ENCODE measurements at places on chromosomes 5 and 9. TPM values are rescaled to one million over a fixed set of nuclear protein-coding genes. Genes with fewer than 3 reads are reported as not detected.

- no peak for DNase-seq
- no peak overlapping the region for H3K27ac ChIP-seq
- H3K27me3 ChIP-seq = no peaks in the 10 kb centered on the region
- no peaks in the 10 kb centered on the region for H3K4me1 ChIP-seq
Observed at GRCh38 chr9:84971571-84971970, 302.0 kb downstream of the NTRK2 start.

GRCh38 chr9:116933251-116933650 is 246.1 kb downstream of the TRIM32 start:
- no peak overlapping the region for H3K4me3 ChIP-seq
- no peak for DNase-seq
- H3K36me3 ChIP-seq = no peaks in the 10 kb centered on the region
- H3K4me1 ChIP-seq = no peaks in the 10 kb centered on the region
- H3K27me3 ChIP-seq = no peaks in the 10 kb centered on the region

GRCh38 chr9:83410701-83411100 is 127.5 kb downstream of the FRMD3 start:
- H3K4me1 ChIP-seq = no peaks in the 10 kb centered on the region
- no peak for DNase-seq
- H3K36me3 ChIP-seq = no peaks in the 10 kb centered on the region
- H3K27ac ChIP-seq = no peak overlapping the region
- H3K27me3 ChIP-seq = no peaks in the 10 kb centered on the region

GRCh38 chr9:75910731-75911130 is 20.3 kb downstream of the PCSK5 start:
- no peak overlapping the region for H3K4me3 ChIP-seq
- no peak for DNase-seq
- H3K36me3 ChIP-seq = no peaks in the 10 kb centered on the region
- H3K4me1 ChIP-seq = peaks cover 9% of the 10 kb centered on the region

DNA sequence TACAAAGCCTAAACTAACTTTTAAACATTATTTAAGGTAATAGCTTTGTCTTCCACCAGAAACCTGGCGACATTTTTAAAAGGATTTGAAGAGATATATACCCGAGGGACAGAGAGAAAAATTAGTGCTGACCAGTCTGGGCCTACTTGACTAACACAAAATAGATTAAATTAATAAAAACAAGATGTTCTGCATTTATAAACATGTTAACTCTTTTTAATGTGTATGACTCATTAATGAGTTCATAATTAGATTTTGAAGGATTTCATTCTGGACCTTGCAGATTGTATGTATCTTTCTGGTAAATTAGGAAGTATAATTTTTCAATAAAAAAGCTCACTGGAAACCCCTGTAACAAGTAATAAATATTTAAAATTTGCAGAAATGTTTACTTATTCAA is 459.1 kb upstream of the CDH9 start:
- H3K27me3 ChIP-seq = no peaks in the 10 kb centered on the region
- no peaks in the 10 kb centered on the region for H3K4me1 ChIP-seq
- DNase-seq = no peak
- no peak overlapping the region for H3K27ac ChIP-seq
- H3K36me3 ChIP-seq = no peaks in the 10 kb centered on the region

DNA sequence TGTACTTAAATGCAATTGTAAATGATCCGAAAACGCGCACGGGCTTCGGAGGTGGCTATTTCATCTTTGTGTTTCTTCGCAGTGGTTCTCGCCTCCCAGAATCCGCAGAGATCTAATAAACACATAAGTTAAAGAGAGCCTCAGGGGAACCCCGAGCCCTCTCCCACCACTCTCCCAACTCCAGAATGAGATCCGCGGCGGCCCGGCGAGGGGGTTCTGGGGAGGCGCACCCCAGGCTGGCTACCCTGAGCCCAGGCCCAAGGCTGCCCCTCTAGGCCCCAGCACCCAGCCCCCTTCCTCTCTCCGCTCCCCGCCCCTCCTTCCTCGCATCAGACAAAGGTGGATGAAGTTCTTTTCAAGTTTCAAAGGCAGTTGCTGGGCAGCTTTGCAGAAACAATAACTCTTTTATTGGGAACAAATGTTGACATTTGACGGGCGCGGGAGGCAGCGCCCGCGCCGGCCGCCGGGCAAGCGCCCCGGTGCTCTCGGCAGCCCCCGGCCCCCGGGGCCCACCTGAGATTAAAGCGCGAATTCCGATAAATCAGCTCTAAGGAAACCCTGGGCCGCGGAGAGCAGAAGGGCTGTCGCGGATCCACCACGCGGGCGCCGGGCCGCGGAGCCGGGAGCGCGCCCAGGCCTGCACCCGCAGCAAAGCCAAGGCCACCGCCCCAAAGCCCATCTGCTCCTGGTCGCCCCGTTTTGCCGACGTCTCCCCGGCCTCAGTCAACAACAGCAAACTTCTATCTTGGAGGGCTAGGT is 8.4 kb downstream of the IRX2 start:
- no peaks in the 10 kb centered on the region for H3K4me1 ChIP-seq
- H3K27ac ChIP-seq = no peak overlapping the region
- DNase-seq = no peak

GRCh38 chr9:136853596-136854112 is 1.5 kb downstream of the MAMDC4 start:
- no peaks in the 10 kb centered on the region for H3K27me3 ChIP-seq
- no peak overlapping the region for H3K27ac ChIP-seq
- DNase-seq = no peak

DNA sequence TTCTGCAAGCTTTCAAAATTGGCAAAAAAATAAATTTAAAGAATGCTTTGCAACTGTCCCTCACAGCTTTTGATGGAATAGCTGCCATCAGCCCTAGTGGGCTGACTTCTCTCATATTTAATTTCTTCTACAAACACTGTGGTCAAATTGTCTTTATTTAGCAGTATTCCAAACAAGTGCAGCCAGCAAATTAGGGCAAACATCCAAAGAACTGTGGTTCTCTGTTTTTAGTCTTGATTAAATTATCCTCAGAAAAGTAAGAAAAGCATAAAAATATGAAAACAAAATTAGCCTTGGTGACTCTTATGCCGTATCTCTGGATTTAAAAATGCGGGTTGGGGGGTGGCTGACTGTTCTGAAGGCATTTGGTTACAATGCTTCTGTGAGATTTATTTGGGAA is 95.8 kb upstream of the RETREG1 start:
- peaks cover 2% of the 10 kb centered on the region for H3K27me3 ChIP-seq
- H3K36me3 ChIP-seq = no peaks in the 10 kb centered on the region
- H3K4me3 ChIP-seq = no peak overlapping the region
- H3K4me1 ChIP-seq = no peaks in the 10 kb centered on the region
- DNase-seq = no peak

DNA sequence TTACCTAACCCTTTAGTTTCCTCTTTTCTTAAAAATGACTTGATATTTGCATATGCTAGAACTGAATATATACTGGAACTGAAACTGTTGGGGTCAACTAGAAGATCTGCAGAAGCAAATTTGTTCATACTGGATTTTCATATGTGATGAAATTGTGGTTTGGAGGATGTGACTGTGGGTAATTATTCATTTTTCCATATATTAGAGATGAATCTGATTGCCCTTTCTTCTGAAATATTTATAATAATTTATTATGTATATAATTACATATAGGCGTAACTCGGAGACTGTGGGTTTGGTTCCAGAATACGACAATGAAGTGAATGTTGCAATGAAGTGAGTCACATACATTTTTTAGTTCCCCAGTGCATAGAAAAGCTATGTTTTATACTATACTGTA is 149.1 kb downstream of the ATP10B start:
- DNase-seq = no peak
- no peak overlapping the region for H3K4me3 ChIP-seq
- no peaks in the 10 kb centered on the region for H3K4me1 ChIP-seq

DNA sequence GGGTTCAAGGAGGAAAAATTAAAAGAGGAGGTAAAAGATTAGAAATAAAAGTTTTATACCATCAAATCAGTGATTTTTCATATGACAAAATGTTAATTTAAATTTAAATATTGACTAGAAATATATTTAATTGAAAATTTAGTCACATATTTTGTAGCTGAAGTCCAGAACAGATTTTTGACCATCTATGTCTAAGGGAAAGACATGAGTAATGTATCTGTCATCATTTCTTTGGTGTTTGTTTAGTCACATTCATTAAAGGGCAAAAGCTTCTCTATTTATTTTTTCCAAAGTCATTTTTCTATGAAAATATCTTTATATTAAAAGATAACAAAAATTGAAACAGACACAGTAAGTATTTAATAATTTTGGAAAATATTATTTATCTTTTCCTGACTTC is 252.0 kb upstream of the ISL1 start:
- H3K4me3 ChIP-seq = no peak overlapping the region
- DNase-seq = no peak
- H3K27me3 ChIP-seq = no peaks in the 10 kb centered on the region
- H3K4me1 ChIP-seq = no peaks in the 10 kb centered on the region

DNA sequence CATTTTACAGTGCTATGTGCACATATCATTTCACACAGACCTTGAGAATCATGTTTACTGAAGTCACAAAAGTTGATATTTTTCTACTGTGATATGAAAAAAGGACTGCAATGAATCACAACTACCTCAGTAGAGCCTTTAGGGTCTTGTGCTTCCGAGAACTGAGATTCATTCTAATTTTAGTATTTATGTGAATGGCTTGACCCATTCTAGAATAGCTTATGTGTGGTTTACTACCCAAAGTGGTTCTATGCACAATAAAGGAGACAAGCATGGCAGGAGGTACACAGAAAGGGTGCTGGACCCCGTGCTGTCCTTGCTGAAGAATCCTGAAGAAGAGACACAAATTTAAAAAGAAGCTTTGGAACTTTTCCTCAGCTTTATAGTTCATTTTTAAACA is 28.2 kb downstream of the MEF2C start:
- H3K4me3 ChIP-seq = no peak overlapping the region
- no peaks in the 10 kb centered on the region for H3K4me1 ChIP-seq
- DNase-seq = no peak
- no peaks in the 10 kb centered on the region for H3K36me3 ChIP-seq

DNA sequence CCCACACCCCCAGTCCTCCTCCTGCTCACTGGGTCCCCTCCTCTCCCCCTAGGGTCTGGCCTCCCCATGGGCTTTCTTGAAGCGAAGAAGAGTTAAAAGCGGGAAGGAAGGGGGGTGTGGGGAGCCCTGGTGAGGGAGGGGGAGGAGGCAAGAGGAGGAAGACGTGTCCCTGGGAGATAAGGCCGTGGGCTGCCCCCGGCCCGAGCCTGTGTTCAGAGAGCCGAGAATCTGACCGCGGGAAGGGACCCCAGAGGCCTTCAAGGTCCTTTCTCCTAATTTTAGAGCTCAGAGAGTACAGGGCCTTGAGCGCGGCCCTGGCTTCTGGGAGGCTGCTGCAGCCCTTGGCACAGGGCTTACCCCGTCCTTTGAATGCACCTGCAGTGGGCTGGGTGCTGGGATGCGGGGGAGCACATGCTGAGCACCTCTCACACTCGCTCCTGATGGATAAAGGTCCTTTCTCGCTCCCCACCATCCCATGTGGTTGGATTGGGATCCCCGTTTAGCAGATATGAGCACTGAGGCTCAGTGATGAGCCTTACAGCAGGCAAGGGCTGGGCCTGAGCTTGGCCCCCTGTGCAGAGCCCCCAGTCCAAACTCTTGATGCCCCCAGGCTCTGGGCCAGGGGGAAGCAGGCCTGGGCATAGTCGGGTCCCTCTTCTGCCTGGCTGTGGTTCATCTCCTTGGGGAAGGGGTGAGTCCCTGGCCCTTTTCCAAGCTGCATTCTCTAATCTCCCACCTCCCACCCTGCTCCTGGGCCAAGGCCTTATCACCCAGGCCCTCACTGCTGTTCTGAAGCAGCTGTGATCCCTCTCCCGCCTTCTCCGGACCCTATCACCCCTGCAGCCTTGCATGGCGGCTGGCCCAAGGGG is 5.9 kb downstream of the GFI1B start:
- no peaks in the 10 kb centered on the region for H3K36me3 ChIP-seq
- H3K27ac ChIP-seq = no peak overlapping the region
- H3K4me3 ChIP-seq = no peak overlapping the region
- H3K4me1 ChIP-seq = peaks cover 2% of the 10 kb centered on the region

- no peaks in the 10 kb centered on the region for H3K36me3 ChIP-seq
- no peaks in the 10 kb centered on the region for H3K4me1 ChIP-seq
- no peak for DNase-seq
Observed at GRCh38 chr9:121672986-121673385, 21.6 kb downstream of the DAB2IP start.

DNA sequence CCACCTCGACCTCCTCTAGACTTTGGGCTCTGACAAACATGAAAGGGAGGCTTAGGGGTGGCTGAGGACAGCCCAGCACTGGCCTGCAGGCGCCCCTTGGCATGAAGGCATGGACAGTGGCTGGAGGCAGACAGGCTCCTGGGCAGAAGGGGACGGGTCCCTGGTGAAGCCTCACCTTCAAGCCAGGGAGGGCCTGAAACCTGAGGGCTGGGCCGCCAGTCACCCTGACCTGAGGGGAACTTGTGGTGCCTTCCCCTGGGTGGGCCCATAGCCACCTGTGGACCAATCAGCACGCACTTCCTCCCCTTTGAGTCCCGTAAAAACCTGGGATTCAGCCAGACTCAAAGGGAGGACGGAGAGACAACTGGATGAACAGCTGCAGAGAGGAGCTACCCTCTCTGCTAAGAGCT is 90.4 kb upstream of the PUM3 start:
- H3K36me3 ChIP-seq = no peaks in the 10 kb centered on the region
- H3K27me3 ChIP-seq = no peaks in the 10 kb centered on the region
- no peak overlapping the region for H3K4me3 ChIP-seq
- no peaks in the 10 kb centered on the region for H3K4me1 ChIP-seq

DNA sequence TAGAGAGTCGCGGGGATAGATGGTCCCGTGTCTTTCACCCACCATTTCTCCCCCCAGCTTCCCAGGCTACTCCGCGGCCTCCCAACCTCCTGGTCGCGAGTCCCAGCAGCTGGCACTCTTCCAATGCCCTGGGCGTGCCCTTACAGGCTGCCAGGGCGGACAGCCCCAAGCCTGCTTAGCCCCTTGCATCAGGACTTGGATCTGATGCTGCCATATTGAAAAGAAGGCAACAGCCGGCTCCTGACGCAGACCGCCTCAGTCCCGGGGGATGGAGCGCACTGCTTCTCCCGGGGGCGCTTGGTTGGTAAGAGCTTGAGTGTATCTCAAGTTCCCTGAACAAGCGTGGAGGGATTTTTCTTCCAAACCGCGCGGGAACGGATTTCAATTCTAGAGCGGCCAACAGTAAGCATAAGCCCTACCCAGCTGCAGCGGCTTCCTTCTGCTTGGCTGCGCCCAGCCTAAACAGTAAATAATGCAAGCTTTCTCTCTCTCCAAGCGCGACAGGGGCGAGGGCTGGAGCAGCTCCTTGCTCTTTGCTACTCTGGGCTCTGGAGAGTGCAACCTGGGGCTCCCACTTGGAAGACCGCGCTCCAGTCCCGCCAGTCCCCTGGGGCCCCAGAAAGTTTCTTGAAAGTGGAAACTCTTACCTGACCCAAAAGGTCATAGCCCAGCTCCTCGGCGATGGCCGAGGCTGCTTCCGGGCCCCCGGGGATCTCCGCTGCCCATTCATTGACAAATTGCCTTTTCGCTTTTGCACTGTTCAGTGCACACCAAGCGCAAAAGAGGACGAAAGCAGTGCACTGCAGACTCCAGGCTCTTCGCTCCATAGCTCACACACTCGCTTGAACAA is 607 bp downstream of the PCSK1 start:
- no peak overlapping the region for H3K4me3 ChIP-seq
- no peaks in the 10 kb centered on the region for H3K36me3 ChIP-seq
- DNase-seq = no peak
- H3K4me1 ChIP-seq = peaks cover 4% of the 10 kb centered on the region
- H3K27ac ChIP-seq = no peak overlapping the region

- no peak for DNase-seq
- no peak overlapping the region for H3K27ac ChIP-seq
- H3K36me3 ChIP-seq = no peaks in the 10 kb centered on the region
- no peaks in the 10 kb centered on the region for H3K4me1 ChIP-seq
- H3K4me3 ChIP-seq = no peak overlapping the region
Observed at GRCh38 chr9:4106760-4107143, 193.1 kb downstream of the GLIS3 start.

Gene NRG2
- total RNA-seq = 0.38 TPM

Gene UNC13B
- total RNA-seq = 3.5 TPM

Gene GADD45G
- 6.9 TPM for total RNA-seq

Gene MUSK
- total RNA-seq = 0.09 TPM

Gene LHX6
- 0.47 TPM for total RNA-seq

Gene GTF3C5
- 64.0 TPM for total RNA-seq
